ENCODE measurements at places on chromosomes 4 and X.
A peak's percentile ranks its signal among the peaks of the same experiment; 100 is the strongest.

- no peak for DNase-seq
Observed at GRCh38 chr4:52621567-52621966, 37.5 kb downstream of the USP46 start.

DNA sequence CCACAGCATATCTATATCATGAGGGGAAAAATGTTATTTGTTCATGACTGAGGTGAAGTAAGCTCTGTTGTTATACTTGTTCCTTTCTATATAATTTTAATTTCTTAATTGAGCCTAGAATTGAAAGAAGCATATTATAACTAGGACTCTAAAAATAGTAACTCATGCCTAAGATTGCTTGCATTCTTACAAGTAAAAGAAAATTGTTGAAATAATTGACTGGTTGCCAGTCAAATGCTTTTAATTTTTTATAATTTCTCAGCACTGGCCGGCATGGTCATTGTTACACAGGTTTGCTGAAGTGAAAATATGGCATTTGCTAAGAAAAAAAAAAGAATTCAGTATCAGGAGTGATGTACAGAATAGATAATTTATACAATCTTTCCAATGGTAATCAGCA lies 104.8 kb downstream of the GASK1B start:
- no peak for DNase-seq

DNA sequence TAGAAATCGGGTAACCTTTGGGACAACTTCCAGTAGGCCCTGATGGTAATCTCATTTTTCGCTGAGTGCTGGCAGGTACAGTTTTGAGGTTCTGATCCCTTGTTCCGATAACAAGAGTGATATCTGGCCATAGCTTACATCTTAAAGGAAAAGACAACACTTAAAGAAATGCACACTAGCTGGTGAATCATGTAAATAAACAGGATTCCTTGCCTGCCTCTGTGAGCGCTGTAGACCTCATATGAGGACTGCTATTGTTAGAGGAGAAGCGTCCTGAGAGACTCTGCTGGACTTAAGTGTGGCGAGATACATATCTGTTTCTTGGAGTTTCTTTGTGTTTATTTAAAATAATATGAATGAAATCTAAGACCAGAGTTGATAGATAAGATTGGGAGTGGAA lies 149.3 kb upstream of the SLC4A4 start:
- no peak for DNase-seq

- no peak for DNase-seq
Observed at GRCh38 chr4:89422441-89422990, 114.9 kb upstream of the GPRIN3 start.

- DNase-seq: no peak
Observed at GRCh38 chrX:108426262-108426661, 12.0 kb downstream of the COL4A6 start.

- no peak for DNase-seq
Observed at GRCh38 chrX:153941336-153942252, 2.8 kb downstream of the RENBP start.

DNA sequence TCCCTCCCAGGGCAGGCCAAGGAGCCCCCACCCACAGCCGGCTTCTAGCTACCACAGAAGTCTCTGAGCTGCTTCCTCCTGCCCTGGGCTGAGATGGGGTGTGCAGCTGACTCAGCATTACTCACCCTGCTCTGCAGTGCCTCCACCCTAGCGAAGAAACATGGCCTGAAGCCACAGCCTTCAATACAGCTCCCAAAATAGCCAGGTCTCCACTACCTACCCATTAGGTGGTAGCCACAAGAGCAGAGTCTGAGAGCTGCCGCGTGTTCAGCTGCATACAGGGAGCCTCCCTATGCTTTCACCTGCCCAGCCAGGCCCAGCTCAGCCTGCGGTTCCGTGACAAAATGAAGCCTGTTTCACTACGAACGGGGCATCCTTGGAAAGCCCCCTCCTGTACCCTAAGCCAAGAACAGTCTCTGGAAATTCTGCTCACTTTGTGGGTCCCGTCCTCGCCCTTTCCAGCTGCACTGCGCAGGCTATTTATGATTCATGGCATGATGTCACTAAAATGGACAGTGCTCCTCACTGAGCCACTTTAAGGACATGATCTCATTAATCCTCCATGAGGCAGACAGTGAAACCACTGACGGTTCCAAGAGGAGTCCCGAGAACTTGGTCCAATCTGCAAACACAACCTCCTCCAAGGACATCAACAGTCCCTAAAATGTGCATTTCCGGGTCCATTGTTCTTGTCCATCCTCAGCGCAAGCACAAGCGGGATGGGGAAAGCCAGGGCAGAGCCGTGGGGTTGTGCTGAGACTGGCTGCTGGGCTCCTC lies 20.2 kb downstream of the WDR1 start:
- peak; percentile 96 for DNase-seq

DNA sequence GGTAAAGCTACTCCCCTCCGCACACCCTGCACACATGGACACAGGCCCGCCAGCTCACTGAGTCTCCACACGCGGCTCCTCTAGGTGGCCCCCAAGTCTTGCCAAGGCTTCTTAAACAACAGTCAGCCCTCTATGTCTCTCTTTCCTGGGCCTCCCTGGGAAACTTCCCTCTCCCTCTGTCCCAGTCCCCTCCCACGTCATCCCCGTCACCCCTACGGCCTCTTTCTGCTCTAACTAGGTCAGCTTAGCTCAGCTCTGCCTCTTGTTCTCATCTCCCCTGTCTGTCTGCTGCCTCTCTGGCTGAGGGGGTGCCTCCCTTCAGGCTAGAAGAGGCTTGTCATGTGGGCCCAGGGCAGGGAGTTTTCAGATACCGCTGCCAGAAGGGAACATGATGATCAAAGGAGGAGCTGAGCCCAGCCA lies 38.8 kb downstream of the SEPTIN6 start:
- DNase-seq: peak; percentile 40

- DNase-seq: no peak
Observed at GRCh38 chr4:186584912-186585311, 29.5 kb upstream of the MTNR1A start.

- DNase-seq: peak; percentile 66
Observed at GRCh38 chr4:114019276-114019968, 40.0 kb upstream of the ARSJ start.

DNA sequence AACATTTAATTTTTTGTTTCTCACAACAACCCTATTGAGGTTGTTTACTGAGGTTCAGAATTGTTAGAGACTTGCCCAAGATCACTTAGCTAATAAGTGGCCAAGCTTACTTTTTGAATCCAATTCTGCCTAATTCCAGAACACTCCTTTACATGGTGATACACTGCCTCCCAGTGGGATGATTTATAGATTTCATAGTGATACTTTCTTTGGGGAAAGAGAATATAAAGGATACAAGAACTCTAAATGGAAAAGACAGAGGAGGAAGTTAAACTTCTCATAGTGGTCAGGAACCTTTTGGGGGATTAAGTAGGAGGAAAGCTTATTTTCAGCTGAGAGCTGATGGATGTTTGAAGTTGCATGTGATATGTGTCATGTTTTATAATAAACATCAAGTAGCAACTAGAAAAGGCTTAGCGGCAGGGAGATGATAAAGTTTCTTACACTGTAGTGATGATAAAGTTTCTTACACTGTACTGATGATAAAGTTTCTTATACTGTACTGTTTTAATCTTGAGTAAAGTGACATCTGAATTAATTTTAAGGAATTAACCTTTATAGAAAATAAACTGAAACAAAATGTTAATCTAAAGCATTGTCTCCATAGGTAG lies 15.3 kb downstream of the STAG2 start:
- no peak for DNase-seq

GRCh38 chr4:15031993-15032675 lies 29.9 kb downstream of the CPEB2 start:
- DNase-seq: peak; percentile 61
